Activated gamma-delta T cell (primary cell): ENCODE measurements at places on chromosomes 6 and 20.

DNA sequence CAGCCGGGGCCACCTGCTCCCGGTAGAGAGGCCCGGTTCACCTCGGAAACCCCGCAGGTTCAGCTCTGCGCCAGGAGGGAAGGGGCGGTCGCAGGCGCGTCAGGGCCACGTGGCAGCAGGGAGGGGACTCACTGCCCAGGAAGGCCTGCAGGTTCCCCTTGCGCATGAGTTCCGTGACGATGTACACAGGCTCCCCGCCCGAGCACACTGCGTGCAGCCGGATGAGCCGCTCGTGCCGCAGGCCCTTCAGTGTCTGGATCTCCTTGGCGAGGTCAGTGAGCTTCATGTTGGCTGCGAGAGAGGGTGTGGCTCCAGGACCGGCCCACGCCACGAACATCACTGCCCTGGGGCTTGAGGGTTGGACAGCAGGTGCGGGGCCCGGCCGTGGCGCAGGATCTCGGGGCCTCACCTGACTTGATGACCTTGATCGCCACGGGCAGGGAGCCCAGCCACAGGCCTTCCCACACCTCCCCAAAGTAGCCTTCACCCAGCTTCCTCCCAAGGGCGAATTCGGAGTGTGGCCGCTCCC is 4.9 kb upstream of the PTK6 start:
- no peak for DNase-seq

- DNase-seq: no peak
Observed at GRCh38 chr6:40931931-40932330, 107.1 kb downstream of the UNC5CL start.

- no peak for DNase-seq
Observed at GRCh38 chr6:137906020-137906472, 39.0 kb downstream of the TNFAIP3 start.

GRCh38 chr6:12265296-12265695 is 24.9 kb upstream of the EDN1 start:
- DNase-seq: no peak

- DNase-seq: no peak
Observed at GRCh38 chr6:23534351-23534750, 591.7 kb upstream of the NRSN1 start.
